ENCODE measurements at places on chromosomes 5 and 9. TPM values are rescaled to one million over a fixed set of nuclear protein-coding genes. Genes with fewer than 3 reads are reported as not detected.

Gene EQTN
- not detected for total RNA-seq

Gene TMEM174
- total RNA-seq = not detected

DNA sequence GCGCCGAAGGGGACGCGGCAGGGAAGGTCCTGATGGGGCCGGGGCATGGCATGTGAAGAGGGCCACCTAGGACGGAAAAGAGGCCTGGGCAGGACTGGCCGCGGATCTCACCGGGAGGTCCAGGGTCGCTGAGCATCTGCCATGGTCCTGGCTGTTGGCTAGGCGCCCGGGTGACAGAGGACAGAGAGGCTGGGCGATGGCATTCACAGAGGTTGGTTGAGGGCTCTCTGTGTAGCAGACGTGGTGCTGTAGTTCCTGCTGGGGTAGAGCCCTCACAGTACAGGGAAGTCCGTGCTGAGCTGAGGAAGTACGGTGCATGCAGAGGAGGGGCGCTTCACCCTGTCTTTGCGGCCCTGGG is 427 bp downstream of the PCYOX1L start:
- DNase-seq = peak; percentile 59

DNA sequence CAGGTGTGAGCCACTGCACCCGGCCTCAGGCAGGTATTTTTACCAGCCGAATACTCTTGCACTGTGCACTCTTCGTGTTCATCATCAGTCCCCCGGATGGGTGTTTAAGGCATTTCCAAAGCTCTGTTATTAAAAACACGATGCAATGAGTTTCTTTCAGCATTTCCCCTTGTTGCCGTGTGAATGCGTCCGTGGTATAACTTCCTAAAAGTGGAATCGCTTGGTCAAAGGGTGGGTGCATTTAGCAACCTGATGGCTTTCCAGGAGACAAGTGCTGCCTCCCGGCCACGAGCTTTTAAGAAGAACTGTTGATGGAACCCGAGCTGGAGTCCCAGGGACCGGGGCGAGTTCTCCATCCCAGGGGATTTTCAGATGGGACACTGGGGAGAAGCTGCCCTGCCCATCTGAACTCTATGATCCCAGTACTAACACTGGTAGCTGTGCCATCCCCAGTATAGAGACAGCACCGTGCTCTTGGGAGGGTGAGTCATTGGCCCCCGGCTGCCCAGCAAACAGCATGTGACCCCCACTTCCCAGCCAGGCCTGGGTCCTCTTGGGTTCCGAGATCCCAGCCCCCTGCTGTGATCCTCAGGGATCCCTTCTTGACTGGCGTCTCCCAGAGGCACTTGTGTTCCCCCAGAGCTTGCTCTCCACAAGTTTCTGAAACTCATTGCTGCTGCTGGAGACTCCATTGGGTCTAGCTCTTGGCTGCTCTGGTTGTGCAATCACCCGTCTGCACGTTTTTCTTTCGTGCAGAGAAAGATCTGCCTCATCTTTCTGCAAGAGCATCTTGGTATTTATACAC is 169.5 kb upstream of the IER5L start:
- DNase-seq = no peak

DNA sequence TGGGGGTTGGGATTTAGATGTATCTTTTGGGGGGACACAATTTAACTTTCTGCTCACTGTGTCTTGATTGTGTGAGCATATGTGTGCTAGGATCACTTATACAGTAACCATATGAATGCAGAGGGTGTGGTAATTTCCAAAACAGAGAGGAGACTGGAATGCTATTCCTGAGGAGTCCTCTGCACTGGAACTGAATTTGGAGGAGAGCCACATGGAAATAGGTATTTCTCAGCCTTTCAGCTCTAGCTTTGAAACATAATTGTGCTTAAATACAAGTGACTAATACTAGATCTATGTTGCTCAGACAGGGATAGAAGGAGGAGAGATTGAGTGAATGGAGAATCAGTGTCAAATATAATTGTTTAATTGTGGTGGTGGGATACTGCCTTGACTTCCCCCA is 45.5 kb downstream of the FOCAD start:
- no peak for DNase-seq

Data from glutamatergic neuron (in vitro differentiated cells).